SJSA1 (cell line): ENCODE measurements at places on chromosomes 7 and 10. TPM values are rescaled to one million over a fixed set of nuclear protein-coding genes. Genes with fewer than 3 reads are reported as not detected.

The ETV1 gene
- total RNA-seq: 3.8 and 4.7 TPM in 2 replicates

- DNase-seq: no peak
Measured at GRCh38 chr10:85149766-85150165, 821.4 kb downstream of the CCSER2 start.

GRCh38 chr7:106031300-106032035, 68.4 kb downstream of the CDHR3 start:
- DNase-seq: no peak

GRCh38 chr7:117169907-117170306, 153.0 kb downstream of the WNT2 start:
- DNase-seq: no peak

- peak; percentile 66 for DNase-seq
Measured at GRCh38 chr7:74083117-74083876, at the start of gene LIMK1. LIMK1 (plus strand) TSS chr7:74083804; CDS start chr7:74083991, 187 bp downstream.

DNA sequence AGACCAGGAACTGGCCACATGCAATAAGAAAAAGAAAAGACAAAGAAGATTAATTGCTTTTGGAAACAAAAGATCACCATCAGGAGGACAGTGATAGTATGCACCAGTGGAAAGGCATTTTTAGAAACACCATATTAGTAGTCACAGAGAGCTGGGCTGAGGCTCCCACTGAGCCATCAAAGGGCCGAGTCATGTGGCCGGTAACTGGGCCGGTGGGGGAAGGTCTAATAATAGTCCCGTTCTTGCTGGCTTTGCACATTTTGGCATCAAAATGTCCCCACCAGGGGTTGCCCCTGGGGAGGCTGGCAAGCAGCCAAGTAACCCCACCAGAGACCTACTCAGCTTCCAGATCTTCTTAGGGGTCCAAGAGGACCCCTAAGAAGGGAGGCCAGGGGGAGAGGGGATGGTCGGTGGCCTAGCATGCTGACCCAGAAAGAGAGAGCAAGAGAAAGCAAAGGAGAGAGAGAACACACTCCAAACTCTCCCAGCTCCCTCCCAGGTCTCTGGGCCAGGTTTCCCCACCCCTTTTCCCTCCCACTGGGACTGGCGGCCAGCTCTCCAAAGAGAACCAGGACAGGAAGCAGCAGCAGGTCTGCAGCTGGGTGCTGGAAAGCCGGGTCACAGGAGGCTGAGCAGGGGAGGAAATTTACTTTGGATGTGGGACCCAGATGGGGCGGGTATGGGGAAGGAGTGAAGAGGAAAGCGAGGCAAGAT, 70.2 kb upstream of the FGFR2 start:
- DNase-seq: no peak

The CYP2C9 gene
- not detected in 2 replicates for total RNA-seq

The DNAAF5 gene
- total RNA-seq: 22.2 and 26.5 TPM in 2 replicates

The TMEM243 gene
- total RNA-seq: 69.9 and 104 TPM in 2 replicates

DNA sequence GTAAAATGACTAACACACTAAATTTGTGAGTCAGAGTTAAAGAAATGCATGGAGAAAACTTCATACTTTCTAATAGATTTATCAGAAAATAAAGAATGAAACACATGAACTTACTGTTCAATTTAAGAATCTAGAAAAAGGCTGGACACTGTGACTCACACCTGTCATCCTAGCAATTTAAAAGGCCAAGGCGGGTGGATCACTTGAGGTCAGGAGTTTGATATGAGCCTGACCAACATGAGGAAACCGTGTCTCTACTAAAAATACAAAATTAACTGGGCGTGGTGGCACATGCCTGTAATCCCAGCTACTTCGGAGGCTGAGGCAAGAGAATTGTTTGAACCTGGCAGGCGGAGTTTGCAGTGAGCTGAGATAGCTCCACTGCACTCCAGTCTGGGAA, 1106.2 kb upstream of the LRRN3 start:
- DNase-seq: no peak

- no peak for DNase-seq
Measured at GRCh38 chr7:69439636-69440325, 158.5 kb upstream of the AUTS2 start.

DNA sequence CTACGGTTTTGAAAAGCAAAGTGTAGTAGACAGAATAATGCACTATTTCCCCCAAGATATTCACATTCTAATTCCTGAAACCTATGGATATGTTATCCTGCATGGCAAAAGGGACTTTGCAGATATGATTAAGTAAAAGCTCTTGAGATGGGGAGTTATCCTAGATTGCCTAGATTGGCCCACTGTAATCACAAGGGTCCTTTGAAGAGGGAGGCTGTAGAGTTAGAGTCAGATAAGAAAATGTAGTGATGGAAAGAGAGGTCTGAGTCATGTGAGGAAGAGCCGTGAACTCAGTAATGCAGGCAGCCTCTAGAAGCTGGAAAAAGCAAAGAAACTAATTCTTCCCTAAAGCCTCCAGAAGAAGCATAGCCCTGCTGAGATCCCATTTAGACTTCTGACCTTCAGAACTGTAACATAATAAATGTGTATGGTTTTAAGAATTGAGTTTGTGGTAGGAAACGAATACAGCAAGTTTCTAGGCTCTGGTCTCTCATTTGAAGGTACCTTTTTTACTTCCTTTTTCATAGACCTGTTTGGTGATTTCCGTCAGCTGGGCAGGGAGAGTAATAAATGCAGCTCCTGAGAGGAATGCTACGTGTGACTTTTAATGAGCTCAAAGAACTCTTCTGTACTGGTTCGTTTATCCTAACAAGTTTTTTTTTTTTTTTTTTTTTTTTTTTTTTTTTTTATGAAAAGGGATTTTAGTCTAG, 41.9 kb upstream of the NXPH1 start:
- no peak for DNase-seq

- DNase-seq: no peak
Measured at GRCh38 chr7:150735596-150736358, 1.4 kb upstream of the GIMAP5 start.

DNA sequence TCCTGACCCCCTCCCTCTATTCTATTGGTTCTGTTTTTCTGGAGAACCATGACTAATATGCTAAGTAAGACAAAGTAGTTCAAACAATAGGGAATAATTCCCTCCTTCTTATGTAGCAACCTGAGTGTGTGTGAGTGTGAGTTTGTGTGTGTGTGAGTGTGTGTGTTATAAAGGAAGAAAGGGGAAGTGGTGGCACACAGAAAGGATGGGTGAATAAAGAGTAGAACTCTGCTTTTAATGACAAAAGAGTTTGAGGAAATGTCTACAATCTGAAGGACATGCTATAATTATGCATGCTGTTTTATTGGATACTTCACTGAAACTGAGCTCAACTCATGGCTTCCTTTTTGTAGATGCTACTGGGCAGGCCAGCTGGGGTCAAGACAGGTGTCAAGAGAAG, 489.5 kb downstream of the REEP3 start:
- no peak for DNase-seq

- DNase-seq: no peak
Measured at GRCh38 chr10:23442936-23443335, 4.1 kb downstream of the OTUD1 start.

GRCh38 chr7:102286237-102287110, at the start of gene SH2B2:
SH2B2 (plus strand) TSS chr7:102286868; CDS start chr7:102300551, 13,683 bp downstream.
- peak; percentile 88 for DNase-seq

DNA sequence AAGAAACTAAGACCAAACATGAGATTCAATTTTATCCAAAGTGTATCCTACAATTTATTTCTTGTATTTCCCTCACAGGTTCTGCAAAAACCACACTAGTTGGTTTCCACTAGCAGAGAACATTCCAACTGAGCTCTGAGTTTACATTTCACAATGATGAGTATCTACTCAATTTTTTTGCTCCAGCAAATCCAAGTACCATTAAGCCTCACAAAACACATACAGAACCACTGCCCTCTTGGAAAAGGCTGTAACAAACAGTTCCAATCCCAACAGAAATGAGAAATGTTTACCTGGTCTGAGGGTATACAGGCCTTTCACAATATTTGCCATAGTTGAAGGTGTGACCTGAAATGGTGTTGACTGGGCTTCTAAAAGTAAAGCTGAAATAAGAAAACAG, 59.9 kb downstream of the CACUL1 start:
- DNase-seq: no peak

GRCh38 chr7:139118805-139119485, 9.4 kb upstream of the ZC3HAV1 start:
- no peak for DNase-seq

The MICALL2 gene
- total RNA-seq: 4.0 and 7.7 TPM in 2 replicates

GRCh38 chr7:18312482-18312881, 183.1 kb upstream of the HDAC9 start:
- no peak for DNase-seq

GRCh38 chr7:47283497-47284131, 298.3 kb downstream of the TNS3 start:
- DNase-seq: no peak

- no peak for DNase-seq
Measured at GRCh38 chr7:7292085-7292484, 109.7 kb downstream of the C1GALT1 start.

- no peak for DNase-seq
Measured at GRCh38 chr10:71999360-72000072, 35.3 kb downstream of the CHST3 start.
